ENCODE measurements at places on chromosomes 4 and X.

- DNase-seq: no peak
Observed at GRCh38 chr4:132982151-132982550, 166.9 kb upstream of the PCDH10 start.

- DNase-seq: no peak
Observed at GRCh38 chr4:71195924-71196323, 142.9 kb upstream of the SLC4A4 start.

DNA sequence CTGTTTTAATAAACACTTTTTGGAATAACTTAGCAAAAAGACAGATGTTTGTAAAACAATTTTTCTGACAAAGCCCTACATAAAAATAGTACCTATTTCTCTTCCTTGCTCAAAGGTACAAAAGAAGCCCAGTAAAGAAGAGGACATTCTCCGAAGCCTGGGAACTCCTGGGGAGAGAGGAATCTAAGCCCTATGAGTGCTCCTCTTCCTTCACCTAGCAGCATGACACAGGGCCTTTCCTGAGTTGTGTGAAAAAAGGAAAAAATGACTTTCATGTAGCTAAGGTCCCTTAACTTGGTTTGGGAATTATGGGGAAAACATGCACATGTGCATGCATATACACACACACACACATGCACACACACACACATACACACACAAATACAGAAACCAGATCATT is 586.9 kb downstream of the TMA16 start:
- DNase-seq: no peak

DNA sequence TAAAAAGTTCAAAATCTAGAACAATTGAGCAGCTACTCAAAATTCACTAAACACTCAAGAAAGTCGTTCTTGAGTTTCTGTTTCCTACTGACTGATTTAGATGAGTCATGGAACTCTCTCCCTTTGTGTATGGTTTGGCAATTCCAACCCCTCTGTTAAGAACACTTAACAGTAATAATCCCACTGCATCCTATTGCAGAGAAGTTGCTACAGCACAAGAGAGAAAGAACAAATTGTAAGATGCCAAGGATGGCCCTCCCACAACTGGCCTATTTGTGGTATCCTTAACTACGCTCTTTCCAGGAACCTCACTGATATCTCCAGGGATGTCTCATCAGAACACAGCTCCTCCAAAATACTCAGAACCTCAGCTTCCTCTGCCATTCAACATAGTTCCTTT is 701.8 kb upstream of the TENM3 start:
- DNase-seq: no peak

DNA sequence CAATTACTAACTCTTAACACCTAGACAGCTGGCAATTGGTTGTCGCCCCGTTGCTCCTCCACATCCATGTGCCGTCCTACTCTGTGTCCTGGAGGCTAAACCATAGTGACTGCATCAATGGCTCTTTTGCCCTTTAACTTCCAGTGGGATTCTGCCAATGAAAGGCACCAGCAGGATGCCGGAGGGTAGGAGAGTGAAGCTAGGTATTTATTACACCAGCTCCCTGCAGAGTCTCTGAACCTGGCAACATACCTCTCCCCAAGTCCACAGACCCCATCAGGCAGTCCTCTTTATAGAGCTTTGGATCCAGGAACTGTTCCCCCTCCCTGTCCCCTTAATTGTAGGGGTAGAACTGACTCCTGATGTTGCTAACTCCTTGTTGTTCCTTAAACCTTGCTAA is 426.8 kb downstream of the HNRNPD start:
- DNase-seq: no peak

GRCh38 chrX:155779831-155780230 is 101.3 kb upstream of the VAMP7 start:
- no peak for DNase-seq

DNA sequence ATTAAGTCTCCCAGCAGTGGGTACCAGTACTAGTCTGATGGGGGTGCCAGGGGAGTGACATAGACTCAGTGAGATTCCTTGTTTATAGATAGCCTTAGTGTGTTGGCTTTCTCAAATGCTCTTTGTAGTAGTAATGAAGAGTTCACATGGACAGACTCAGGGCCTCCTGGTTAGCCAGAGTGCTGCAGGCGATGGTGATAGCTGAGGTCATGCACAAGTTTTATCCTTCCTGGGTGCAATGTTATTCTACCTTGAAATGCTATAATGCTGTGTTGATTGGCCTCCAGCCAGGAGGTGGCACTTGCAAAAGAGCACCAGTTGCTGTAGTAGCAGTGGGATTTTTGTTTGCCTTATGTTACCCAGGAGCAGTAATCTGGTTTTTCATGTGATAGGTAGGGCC is 35.5 kb upstream of the ADH4 start:
- no peak for DNase-seq

Measured in activated naive CD4-positive, alpha-beta T cell treated with anti-CD3 and anti-CD28 coated beads, Interleukin-2, amount 10 ng/mL, durations not matched to agents 7 days and 5 days (primary cell).